EL (cell line): ENCODE measurements at places on chromosomes 11 and 22.

DNA sequence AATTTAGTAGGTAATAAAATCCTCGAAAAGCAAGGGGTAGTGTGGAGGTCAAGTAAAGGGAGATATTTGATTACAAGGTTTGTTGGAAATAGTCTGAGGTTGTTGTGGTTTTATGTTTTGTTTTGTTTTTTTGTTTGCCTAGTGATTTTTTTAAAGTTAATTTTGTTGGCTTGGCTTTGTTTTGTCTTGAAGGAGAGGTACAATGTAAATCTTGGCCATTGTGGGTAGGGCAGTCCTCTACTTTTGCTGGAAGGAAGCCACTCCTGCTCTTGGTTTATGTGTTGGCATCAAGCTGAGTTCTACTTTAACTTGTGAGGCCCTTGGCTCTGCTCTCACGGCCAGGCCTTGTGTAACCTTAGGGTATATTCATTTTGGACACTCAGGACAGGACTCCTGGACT, 3.2 kb downstream of the AMOTL1 start:
- DNase-seq = no peak

- no peak for DNase-seq
Measured at GRCh38 chr22:27874764-27875163, 44.3 kb downstream of the PITPNB start.

GRCh38 chr11:36586543-36586942, 7.8 kb upstream of the IFTAP start:
- no peak for DNase-seq

DNA sequence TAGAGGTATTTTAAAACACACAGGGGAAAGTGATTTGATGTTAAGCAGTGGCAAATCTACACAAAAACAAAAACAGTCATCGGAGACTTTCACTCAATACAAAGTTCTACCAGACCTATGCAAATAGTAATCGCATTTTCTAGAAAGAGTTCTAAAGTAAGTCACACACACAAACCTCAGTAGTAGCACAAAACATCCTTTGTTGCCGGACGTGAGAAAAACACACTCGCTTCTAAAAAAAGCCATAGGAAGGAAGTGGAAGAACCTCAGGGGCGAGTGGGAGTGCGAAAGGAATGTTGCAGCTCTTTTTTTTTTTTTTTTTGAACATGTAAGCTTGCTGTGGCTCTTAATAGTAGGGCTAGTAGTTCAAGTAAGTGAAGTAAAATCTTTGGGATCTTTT, 88.9 kb downstream of the MAML2 start:
- peak; percentile 69 for DNase-seq

- DNase-seq = no peak
Measured at GRCh38 chr11:96082936-96083335, 159.0 kb upstream of the MTMR2 start.

DNA sequence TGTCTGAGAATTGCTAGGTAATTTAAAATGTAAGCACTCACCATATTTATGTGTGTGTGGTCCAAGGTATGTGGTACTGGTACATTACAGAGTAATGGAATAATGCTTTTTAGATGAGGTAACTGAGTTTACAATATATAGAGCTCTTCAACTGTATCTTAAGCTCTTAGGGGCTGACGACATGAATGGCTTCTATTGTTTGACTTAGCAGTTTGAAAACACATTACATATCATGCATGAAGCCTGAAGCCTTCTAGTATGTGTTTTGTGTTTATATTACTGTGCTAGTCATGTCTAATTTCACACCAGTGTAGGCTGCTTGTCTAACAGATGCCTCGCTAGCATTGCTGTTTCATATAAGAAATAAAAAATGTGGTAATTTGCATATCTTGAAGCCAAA, 37.2 kb downstream of the GAS2 start:
- DNase-seq = no peak

GRCh38 chr22:46626911-46627805, 7.0 kb downstream of the GRAMD4 start:
- no peak for DNase-seq

DNA sequence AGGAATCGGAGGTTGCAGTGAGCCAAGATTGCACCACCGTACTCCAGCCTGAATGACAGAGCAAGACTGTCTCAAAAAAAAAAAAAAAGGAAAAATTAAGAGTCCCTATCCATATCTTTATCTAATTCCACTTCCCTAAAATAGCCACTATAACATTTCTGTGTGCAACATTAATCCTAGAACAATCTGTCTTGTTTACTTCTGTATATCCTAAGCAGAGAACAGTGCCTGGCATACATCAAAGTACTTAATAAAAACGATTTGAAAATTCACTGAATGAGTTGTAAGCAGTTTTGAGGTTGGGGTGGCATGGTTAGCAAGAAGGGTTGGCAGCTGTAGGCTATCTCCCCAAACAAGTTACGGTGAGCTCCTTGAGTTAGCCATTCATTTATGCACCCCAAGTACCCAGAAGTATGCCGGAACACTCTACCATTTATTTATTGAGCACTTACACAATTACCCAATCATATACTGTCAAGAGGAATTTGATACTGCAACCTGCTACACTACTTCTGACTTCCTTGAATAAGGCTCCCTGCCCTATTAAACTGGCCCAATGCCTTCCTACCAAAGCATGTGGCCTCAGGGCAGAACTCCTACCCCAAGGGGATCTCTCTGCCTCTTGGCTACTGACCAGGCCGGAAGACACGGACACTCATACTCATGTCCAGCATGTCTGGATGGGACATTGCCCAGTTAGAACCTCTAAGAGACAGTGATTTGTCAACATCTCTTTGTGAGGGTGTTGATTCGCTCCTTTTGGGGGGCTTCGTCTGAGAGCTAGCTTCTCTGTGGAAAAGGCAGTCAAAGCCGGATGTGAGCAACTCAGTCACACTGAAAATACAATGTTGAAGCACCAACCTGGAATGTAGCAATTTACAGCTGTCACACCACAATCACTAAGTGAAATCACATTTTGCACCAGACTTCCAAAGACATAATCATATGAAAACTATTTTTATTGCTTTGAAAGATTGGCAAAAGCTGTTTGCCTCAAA, 16.3 kb upstream of the TMEM41B start:
- peak; percentile 95 for DNase-seq

- no peak for DNase-seq
Measured at GRCh38 chr22:40320687-40321086, 25.6 kb upstream of the ADSL start.

DNA sequence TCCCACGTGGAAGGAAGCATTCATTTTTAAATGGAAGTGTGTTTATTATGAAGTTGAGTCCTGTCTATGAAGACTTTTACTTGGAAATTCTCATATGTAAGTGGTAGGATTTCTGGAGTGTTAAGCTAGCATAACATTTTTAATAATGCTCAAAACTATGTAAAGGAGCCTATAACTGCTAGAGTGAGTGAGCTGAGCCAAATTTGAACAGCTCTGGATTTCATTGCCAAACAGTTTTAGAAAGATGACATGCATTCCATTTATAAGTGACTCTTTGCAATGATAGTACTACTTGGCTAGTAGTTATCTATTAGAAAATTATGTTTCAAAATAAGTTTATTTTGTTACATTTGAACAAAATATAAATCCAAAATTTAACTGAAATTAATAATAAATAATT, 721.2 kb downstream of the LUZP2 start:
- DNase-seq = no peak

- DNase-seq = no peak
Measured at GRCh38 chr22:41847300-41847699, 14.4 kb downstream of the SREBF2 start.

- no peak for DNase-seq
Measured at GRCh38 chr11:10502065-10502680, 38.8 kb downstream of the RNF141 start.

- DNase-seq = no peak
Measured at GRCh38 chr11:7524462-7525235, 10.8 kb downstream of the PPFIBP2 start.

- no peak for DNase-seq
Measured at GRCh38 chr22:50414476-50415248, 60.2 kb downstream of the SBF1 start.

- no peak for DNase-seq
Measured at GRCh38 chr11:122310766-122311165, 194.8 kb upstream of the BLID start.

DNA sequence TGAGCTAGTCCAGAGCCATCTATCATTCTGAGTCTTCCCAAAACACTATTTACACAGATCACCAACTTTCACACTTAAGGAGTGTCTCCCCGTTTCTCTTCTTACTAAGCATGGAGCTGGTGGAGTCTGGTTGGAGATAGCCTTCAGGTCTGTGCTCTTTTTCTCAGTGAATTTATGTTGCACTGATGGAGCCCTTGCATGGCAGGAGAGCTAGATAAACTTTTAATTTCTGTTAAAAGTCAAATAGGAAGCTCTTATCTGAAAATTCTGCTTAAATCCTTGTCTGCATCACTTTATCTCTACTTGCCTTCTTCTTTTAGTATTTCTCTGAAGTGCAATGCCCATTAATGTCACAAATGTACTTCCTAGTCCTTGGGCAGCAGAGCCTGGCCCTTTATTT, 63.4 kb downstream of the ST3GAL4 start:
- DNase-seq = no peak

GRCh38 chr22:37100589-37101127, 8.9 kb downstream of the TMPRSS6 start:
- DNase-seq = no peak

DNA sequence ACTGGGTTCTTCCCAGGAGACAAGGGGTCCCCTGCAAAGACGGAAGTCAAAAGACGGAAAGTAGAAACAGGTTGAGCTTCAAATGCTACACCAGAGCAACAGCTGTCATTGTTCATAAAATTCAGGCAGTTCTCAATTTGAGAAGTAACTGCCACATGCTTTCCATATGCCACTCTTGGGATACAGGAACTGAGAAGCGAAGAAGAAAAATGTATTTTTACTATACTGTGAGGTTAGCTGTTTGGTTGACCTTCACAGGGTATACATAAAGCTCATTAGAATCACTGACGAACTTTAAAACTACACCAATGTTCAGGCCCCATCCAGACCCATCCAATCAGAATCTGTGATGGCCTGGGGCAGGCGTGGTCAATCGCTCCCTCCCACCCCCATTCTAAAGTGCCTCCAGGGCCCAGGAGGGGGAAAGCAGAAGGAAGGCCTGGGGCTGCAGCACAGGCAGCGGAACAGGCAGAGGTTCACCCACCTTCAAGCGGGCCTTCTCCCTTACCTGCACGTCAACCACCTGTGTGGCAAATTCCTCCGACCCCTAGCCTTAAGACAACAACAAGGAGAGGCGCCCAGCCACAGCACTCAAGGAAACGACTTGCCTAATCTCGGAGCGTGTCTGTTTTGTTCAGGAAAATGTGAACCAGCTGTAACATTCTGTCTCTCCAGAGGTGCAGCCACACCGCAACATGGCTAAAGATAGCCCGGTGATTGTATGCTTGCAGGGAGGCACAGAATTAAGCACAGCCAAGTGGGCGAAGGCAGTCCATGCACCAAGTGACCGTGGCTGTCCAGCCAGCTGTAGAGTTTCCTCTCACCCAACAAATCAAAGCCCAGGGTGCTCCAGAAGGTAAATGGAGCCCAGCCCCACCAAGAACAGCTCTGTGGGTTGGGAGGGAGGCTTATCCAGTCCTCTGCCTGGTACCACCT, 82.6 kb downstream of the MICAL3 start:
- DNase-seq = no peak

DNA sequence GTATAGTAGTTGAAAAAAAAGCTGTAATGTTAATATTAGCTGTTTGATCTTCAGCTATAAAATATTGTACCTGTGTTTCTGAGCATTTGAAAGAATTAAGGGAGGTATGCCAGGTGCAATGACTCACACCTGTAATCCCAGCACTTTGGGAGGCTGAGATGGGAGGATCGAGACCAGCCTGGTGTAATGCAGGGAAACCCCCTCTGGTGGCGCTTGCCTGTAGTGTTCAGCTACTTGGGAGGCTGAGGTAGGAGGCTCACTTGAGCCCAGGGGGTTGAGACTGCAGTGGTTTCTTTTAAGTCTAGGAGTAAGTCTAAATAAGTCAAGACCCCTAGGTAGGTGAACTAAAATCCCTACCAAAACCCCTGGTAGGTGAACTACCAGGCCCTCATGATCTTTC, 37.1 kb downstream of the TAF1D start:
- no peak for DNase-seq

DNA sequence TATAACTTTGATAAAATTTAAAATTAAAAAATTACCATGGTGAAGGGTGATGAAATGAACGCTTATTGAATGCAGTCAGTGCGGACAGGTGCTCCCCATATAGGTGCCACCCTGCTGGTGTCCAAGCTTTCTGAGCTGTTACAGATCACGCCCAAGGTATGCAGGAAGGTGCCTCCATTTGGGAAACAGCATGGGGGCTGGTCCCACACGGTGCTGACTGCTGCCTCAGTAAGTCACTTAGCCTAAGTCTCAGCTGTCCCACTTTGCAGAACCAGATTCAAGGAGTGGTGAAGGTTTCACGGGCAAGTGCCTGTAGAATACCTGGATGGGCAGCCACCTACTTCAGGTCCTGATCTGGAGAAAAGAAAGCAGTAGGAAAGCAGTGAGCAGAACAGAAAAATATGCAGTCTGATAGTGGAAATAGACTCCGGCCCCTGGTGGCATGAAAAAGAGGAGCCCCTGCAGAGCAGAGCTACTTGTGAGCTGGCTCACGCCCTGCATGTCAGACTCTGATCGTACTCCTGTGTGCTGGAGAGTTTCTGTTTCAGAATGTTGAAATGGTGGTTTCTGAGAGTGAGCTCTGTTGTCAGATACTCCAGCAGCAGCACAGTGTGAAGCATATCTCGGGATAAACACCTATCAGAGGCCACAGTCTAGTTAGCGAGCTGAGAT, 33.2 kb downstream of the ADORA2A start:
- no peak for DNase-seq

DNA sequence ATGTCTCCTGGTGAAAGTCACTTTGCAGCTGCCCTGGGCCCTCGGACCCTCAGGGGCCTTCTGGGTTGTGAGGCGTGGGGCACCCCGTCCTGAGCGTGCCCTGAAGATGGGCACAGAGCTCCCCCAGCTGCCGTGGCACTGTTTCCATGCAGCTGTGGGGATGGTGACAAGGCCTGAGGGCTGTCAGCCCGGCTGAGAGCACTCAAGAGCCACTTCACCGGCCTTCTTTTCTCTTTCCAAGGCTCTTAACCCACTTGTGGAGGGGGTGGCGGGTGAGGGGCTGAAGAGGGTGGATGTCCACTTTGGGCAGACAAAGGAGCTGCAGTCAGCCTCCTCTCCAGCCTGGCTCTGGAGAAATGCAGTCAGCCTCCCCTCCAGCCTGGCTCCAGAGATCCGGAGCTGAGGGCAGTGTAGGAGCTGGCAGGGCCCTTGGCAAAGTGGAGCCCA, 239.5 kb downstream of the ST3GAL4 start:
- no peak for DNase-seq
